Myocyte (in vitro differentiated cells): ENCODE measurements at places on chromosomes 13 and 19. TPM values are rescaled to one million over a fixed set of nuclear protein-coding genes. Genes with fewer than 3 reads are reported as not detected.

DNA sequence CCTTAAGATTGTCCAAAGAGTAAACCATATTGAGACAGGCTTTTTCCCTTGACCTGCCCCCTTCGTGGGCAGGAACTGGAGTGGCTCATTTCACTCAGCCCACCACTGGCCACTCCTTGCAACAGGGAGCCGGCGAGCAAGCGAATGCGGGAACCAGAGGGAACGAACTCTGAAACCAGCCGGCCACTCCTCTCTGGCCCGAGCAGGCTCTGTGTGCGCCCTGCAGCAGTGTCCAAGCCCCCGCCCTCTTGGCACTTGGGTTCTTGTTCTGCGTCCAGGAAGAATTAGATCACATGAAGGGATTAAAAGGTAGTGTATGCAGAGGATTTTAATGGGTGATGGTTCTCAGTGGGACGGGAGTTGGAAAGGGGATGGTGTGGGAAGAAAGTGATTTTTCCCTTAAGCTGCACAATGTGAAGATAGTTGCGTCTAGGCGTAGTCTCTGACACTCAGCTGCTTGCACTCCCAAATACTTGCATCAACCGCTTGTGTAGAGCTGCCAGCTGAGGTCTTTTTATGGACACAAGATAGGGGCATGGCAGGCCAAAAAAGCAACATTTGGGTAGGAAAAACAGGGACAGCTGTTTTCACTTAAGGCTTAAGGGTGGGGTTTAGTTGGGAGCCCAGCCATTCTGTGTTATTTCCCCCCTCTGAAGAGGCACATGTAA, 1209.7 kb upstream of the PCDH20 start:
- DNase-seq: peak; percentile 2

KLK1 gene
- total RNA-seq: not detected in 2 replicates

DNA sequence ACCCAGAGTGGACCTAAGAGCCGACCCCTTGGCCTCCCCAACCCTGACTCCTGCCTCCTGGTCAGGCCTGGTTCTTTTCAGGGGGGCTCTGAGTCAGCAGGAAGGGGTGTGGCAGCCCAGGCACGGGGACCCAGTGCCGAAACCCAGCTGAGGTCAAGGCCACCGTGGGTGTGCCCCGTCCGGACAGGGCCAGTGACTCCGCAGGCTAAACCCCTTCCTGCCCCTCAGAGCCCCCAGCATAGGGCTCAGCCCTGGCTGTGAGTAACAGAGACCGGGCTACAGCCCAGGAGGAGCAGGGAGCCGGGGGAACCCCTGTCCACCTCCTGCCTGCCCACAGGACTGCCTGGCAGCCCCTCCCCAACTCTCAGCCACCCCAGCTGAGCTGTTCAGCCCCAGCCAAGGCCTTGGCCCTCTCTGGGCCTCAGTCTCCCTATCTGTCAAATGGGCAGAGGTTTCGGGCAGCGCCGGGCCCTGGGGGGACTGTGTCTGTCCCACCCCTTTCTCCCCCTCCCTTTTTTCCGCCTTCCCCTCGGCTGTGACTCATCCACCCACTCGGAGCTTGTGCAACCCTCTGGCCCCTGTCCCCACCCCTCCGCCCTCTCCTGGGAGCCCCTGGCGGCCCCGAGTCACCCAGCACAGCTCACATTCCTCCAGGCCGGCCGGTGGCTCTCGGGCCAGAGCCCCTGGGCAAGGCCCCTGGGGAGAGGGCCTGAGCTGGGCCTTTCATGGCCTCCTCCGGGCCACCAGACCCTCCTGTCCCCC, 8.6 kb downstream of the ZBTB7A start:
- peak; percentile 86 for DNase-seq

GRCh38 chr13:24076109-24076508, 84.4 kb upstream of the SPATA13 start:
- DNase-seq: no peak

DNA sequence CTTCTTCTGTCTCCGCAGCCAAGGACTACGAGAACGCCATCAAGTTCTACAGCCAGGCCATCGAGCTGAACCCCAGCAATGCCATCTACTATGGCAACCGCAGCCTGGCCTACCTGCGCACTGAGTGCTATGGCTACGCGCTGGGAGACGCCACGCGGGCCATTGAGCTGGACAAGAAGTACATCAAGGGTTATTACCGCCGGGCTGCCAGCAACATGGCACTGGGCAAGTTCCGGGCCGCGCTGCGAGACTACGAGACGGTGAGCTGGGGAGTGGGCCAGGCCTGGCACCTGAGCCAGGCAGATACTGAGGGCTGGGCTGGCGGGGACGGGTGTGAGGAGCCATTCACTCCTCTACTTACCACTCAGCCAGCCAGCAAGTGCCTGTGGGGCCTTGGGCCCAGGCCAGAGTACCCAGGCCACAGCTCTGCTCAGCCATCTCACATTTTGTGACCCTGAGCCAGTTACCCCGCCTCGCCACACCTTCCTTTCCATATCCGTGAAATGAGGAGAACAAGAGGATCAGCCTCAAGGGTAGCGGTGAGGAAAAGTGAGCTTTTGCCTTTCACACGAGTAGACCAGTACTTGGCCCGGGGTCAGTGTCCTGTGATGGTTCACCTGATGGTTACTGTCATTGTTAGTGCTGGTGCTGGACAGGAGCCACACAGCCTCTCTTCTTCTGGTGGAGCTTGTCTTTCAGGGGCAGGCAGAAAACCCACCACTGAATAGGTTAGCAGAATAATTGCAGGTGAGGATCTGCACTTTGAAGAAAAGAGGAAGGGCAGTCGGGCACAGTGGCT, 7.0 kb downstream of the PPP5C start:
- DNase-seq: no peak

- DNase-seq: no peak
Measured at GRCh38 chr19:30068528-30069395, 126.7 kb downstream of the URI1 start.

- peak; percentile 71 for DNase-seq
Measured at GRCh38 chr19:37867831-37868230, 38.6 kb downstream of the WDR87 start.

EPN1 gene
- 73.4 and 93.4 TPM in 2 replicates for total RNA-seq

GRCh38 chr19:2529473-2529918, 53.6 kb downstream of the GADD45B start:
- peak; percentile 70 for DNase-seq

- no peak for DNase-seq
Measured at GRCh38 chr19:17379221-17379631, 2.1 kb upstream of the PLVAP start.

DNA sequence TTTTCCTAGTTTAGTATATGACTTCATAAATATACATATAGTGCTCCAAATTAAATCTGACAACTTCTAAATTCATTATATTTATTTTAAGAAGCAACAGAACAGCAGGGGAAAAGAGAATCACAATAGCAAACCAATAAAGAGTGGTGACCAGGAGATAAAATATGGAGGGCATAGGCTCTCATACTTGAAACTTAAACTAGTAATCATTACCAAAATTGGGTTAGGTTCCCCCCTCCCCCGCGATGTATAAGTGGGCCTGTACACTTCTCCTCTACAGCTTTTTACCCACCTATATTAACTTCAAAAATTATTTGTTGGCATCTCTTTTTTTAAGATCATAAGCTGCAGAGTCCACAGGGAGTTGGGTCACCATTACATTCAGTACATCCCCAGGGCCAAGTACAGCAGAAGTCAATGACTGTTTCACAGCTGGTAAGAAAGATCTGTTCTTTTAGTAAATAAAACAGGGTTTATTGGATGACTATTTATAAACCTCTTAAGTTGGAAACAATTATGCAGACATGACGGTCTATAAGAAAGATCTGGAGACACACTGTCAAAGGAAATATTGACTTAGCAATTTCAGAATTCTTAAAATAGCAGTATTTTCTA, 29.4 kb downstream of the KLF12 start:
- no peak for DNase-seq

DNA sequence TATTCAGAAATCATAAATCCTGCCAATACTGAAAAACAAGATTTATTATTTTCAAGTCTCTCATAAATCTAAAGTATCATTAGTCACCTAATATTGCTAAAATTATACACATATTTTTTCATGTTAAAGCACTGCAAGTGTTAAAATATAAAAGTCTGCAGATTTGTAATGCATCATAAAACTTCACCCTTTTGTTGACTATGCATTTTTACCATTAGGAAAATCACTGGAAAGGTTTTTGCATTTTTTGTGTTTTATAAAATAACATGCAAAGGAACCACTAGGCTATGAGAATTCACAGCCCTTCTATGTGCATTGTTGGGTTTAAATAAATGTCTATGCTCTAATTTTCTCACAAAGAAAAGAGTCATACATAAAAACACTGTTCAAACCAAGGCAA, 407.3 kb downstream of the DACH1 start:
- no peak for DNase-seq

- DNase-seq: no peak
Measured at GRCh38 chr13:98274921-98275487, 97.9 kb upstream of the RNF113B start.

DNA sequence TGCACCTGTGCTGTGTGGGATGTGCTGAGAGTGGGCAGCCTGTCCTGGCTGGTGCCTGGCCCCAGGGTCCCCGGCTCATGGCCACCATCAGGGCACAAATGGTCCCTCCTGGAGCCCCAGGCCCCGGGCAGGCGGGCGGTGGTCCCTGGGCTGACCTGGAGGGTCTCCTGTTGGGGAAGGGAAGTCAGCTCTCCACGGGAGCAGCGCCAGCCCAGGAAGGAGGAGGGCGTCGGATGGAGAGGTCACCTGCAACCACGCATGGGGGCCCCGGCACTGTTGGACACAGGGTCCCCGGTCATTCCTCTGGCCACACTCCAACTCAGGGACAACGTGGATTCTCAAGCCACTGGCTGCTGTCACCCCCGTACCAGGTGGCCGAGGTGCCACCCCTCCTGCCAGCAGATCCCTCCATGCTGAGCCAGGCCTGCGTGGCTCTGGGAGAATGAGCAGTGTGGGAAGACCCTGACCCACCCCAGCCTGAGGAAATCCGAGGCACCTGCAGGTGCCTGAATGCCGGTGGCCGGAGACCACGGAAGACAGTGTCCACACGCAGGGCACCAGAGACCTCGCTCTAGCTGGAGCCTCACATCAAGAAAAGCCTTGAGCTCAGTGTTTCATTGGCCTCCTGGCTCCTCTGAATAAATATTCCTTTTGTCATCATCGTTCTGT, 13.5 kb downstream of the LMNB2 start:
- no peak for DNase-seq

CCDC194 gene
- total RNA-seq: not detected in 2 replicates

GPC6 gene
- total RNA-seq: 20.0 and 20.1 TPM in 2 replicates

- DNase-seq: peak; percentile 28
Measured at GRCh38 chr13:82747291-82747690, 1135.0 kb downstream of the SLITRK1 start.
